ENCODE measurements at places on chromosomes 2 and 18. TPM values are rescaled to one million over a fixed set of nuclear protein-coding genes. Genes with fewer than 3 reads are reported as not detected.
A peak's percentile ranks its signal among the peaks of the same experiment; 100 is the strongest.

The ASB3 gene
- 29.3 TPM for polyA plus RNA-seq

The GKN1 gene
- polyA plus RNA-seq = not detected

The NEDD4L gene
- 12.1 TPM for polyA plus RNA-seq

The DNPEP gene
- polyA plus RNA-seq = 82.0 TPM

DNA sequence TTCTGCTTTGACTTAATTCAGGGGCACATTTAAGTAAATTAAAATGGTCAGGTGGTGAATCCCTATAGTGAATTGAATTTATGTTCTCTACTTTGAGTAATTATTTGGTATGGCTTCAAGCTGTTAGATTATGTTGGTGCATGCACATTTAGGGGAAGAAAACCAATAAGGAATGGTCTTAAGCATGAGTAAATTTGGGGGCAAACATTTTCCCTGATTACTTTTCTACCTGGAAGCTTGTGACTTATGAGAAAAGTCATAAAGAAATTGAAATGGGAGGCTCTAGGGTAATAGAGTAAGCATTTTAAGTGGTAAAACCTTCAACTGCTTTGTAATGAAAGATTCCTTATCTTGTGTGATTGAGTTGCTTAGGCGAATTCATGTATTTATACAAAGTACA lies 112.5 kb downstream of the MYO1B start:
- no peak for DNase-seq

- peak; percentile 30 for DNase-seq
Observed at GRCh38 chr2:150167711-150168110, 319.8 kb downstream of the RND3 start.

DNA sequence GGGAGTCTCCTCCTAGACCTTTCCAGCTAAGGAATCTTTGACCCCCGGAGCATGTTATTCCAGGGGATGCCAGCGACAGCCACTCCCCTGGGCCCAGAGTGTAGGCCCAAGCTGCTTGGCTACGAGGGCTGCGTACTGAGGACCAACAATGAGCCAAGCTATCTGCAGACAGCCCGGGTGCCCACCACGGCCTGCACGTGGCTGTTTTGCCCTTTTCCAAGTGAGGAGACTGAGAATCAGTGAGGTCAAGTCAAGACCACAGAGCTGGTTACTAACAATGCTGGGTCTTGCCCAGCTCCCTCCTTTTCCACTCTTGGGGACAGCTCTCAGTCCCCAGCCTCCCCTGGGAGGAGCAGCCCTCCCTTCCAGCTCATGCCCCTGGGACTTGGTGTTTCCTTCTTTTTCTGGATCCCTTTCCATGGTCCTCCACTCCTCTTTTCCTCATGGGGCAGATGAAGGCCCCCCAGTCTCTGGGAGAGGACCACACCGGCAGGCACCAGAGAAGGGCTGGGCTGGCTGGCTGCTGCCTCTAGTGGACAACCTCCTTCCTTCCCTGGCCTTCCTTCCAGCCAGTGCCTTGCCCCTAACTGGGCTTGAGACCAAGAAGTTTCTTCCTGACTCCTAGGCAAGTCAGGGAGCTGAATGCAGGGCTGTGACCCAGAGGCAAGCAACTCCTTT lies 550 bp upstream of the MALL start:
- no peak for DNase-seq

GRCh38 chr18:34738175-34738894 lies 28.2 kb downstream of the DTNA start:
- DNase-seq = no peak

Data from GM12878 (cell line).